ENCODE measurements at places on chromosomes 2 and 18. TPM values are rescaled to one million over a fixed set of nuclear protein-coding genes. Genes with fewer than 3 reads are reported as not detected.

AKAIN1 gene
- total RNA-seq = not detected

- peaks cover 2% of the 10 kb centered on the region for H3K4me1 ChIP-seq
- DNase-seq = peak; percentile 7
- H3K36me3 ChIP-seq = peaks cover 50% of the 10 kb centered on the region
- no peak overlapping the region for H3K4me3 ChIP-seq
Measured at GRCh38 chr2:43905371-43905803, 66.6 kb downstream of the ABCG8 start.

GNLY gene
- total RNA-seq = not detected

AQP12B gene
- total RNA-seq = not detected

CEBPZOS gene
- 56.9 TPM for total RNA-seq

- H3K36me3 ChIP-seq = no peaks in the 10 kb centered on the region
- no peaks in the 10 kb centered on the region for H3K27me3 ChIP-seq
- H3K27ac ChIP-seq = no peak overlapping the region
- no peak overlapping the region for H3K4me3 ChIP-seq
Measured at GRCh38 chr2:172967036-172967982, 108.3 kb upstream of the MAP3K20 start.

TPRKB gene
- 57.5 TPM for total RNA-seq

DNA sequence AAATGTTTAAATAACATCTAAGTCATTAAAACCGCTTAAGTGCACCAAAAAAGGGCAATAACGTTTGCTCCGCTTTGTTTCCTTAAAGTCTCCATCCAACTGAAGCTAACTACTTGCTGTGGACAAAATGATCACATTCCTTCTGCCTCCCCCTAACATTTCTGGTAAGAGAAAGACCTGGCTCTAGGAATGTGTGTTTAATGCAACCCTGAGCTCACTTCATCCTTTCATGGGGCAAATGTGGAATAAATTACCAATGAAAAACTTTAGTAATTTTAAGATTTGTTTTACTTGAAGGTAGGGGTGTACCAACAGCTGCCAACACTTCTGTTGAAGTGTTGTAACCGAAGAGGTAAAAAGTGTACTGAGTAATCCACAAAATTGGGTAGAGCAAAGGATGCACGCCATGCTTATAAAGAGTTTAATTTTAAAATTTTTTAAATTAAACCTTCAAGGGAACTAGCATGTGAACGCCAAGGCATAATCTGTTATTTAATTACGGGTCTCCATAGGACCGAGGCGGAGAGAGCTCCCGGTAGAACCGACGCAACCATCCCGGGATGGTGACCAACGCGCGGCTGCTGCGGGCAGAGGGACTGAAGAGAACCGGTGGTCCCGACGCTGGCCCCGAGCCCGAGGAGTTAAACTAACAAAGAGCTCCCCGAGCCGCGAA, 1.1 kb downstream of the HNRNPLL start:
- H3K36me3 ChIP-seq = no peaks in the 10 kb centered on the region
- peak overlapping the region; percentile 96 for H3K27ac ChIP-seq
- no peaks in the 10 kb centered on the region for H3K27me3 ChIP-seq

DNA sequence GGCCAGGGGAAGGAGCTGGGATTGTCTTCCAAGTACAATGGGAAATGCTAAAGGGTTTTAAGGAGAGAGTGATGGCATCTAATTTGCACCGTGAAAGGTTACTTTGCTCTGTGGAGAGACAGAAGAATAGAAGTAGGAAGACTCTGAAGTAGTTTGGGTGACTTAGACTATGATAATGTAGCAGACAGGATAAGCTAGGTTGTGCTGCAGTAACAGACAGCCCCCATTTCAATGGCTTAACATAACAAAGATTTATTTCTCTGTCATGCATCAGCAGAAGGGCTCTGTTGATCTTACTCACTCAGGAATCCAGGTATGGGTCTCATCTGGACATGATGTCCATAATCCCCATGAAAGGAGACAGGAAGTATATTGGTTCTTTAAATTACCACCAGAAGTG, 26.4 kb downstream of the GNLY start:
- peaks cover 11% of the 10 kb centered on the region for H3K4me1 ChIP-seq
- H3K36me3 ChIP-seq = no peaks in the 10 kb centered on the region
- H3K4me3 ChIP-seq = no peak overlapping the region
- no peaks in the 10 kb centered on the region for H3K27me3 ChIP-seq

- DNase-seq = no peak
- H3K4me3 ChIP-seq = no peak overlapping the region
- peaks cover 4% of the 10 kb centered on the region for H3K4me1 ChIP-seq
- H3K27ac ChIP-seq = no peak overlapping the region
Measured at GRCh38 chr18:35619941-35620340, 38.4 kb downstream of the GALNT1 start.

GRCh38 chr2:200664770-200665494, 79.1 kb downstream of the AOX1 start:
- no peaks in the 10 kb centered on the region for H3K4me1 ChIP-seq
- no peaks in the 10 kb centered on the region for H3K27me3 ChIP-seq
- no peak for DNase-seq
- no peaks in the 10 kb centered on the region for H3K36me3 ChIP-seq
- no peak overlapping the region for H3K27ac ChIP-seq

GRCh38 chr2:149427387-149427786, 97.0 kb downstream of the LYPD6 start:
- no peak overlapping the region for H3K27ac ChIP-seq
- no peak for DNase-seq
- no peaks in the 10 kb centered on the region for H3K4me1 ChIP-seq
- no peaks in the 10 kb centered on the region for H3K27me3 ChIP-seq
- H3K4me3 ChIP-seq = no peak overlapping the region

SH3RF3 gene
- total RNA-seq = 0.15 TPM

ATG9A gene
- 50.0 TPM for total RNA-seq

DNA sequence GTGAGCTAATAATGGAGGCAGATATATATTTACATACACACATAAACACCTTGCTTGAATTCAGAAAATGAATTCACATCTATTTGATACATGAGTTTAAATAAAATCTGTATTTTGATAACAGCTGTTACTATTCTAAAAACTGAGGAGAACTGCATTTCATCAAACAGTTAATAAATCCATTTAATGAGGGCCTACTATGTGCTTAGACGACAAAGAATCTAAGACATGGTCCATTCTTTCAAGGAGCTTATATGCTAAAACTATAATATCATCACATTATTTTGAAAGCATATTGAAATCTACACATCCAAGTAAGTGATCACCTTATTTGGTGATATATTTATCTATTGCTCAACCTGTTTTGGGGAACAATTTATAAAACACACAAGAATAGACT, 90.8 kb upstream of the ZFP36L2 start:
- no peak overlapping the region for H3K4me3 ChIP-seq
- peaks cover 3% of the 10 kb centered on the region for H3K4me1 ChIP-seq
- no peak overlapping the region for H3K27ac ChIP-seq
- H3K27me3 ChIP-seq = no peaks in the 10 kb centered on the region
- H3K36me3 ChIP-seq = no peaks in the 10 kb centered on the region
- DNase-seq = no peak

GRCh38 chr2:180971811-180972210, 8.6 kb upstream of the UBE2E3 start:
- H3K4me3 ChIP-seq = no peak overlapping the region
- no peaks in the 10 kb centered on the region for H3K36me3 ChIP-seq
- no peak for DNase-seq

- H3K27me3 ChIP-seq = no peaks in the 10 kb centered on the region
- H3K4me3 ChIP-seq = peak overlapping the region; percentile 98
- H3K27ac ChIP-seq = peak overlapping the region; percentile 98
- peaks cover 19% of the 10 kb centered on the region for H3K36me3 ChIP-seq
- H3K4me1 ChIP-seq = peaks cover 53% of the 10 kb centered on the region
Measured at GRCh38 chr2:43225093-43225787, 1.2 kb downstream of the ZFP36L2 start.

DNA sequence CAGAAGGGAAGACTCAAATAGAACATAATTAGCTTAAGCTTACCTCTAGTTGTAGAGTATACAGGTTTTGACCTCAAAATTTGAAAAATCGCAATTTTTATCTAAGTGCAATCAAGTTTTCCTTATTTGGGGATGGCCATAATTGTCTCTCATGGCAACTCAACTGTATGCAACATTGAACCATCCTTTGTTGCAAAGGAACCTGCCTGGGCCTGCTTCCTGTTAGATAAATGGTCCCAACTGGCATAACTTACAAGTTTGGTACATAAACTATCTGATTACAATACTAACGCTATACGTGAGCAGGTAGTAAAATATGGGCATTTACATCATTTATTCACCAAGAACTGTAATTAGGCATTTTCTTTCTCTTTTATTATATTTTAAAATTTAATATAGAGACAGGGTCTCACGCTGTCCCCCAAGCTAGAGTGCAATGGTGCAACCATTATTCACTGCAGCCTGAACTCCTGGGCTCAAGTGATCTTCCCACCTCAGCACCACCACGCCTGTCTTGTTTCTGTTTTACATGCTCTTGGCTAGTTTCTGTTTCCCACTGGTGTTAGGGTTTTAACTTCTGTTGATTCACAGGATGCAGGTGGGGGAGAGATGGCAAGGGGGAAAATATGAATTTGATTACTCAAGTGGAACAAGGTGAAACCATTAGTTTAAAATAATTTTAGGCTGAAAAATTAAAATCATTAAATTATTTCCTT, 55.3 kb upstream of the B3GNT2 start:
- no peak for DNase-seq
- no peaks in the 10 kb centered on the region for H3K36me3 ChIP-seq
- no peak overlapping the region for H3K27ac ChIP-seq

GRCh38 chr2:200306196-200306930, at the start of gene SPATS2L:
SPATS2L (plus strand) TSS chr2:200306693; CDS start chr2:200389245, 82,552 bp downstream.
- peak; percentile 60 for DNase-seq
- peaks cover 11% of the 10 kb centered on the region for H3K27me3 ChIP-seq
- no peaks in the 10 kb centered on the region for H3K36me3 ChIP-seq
- peak within 1 kb of the TSS; percentile 59 for H3K4me3 ChIP-seq
- peaks cover 10% of the 10 kb centered on the region for H3K4me1 ChIP-seq

GRCh38 chr2:238560234-238560633, 133.5 kb downstream of the ASB1 start:
- DNase-seq = no peak
- H3K27me3 ChIP-seq = peaks cover 25% of the 10 kb centered on the region
- no peaks in the 10 kb centered on the region for H3K36me3 ChIP-seq
- no peak overlapping the region for H3K27ac ChIP-seq
- H3K4me3 ChIP-seq = no peak overlapping the region
- H3K4me1 ChIP-seq = no peaks in the 10 kb centered on the region

CRYBA2 gene
- total RNA-seq = 1.3 TPM

Data from A673 (cell line).